ENCODE measurements at places on chromosomes 6 and 20.
A peak's percentile ranks its signal among the peaks of the same experiment; 100 is the strongest.

DNA sequence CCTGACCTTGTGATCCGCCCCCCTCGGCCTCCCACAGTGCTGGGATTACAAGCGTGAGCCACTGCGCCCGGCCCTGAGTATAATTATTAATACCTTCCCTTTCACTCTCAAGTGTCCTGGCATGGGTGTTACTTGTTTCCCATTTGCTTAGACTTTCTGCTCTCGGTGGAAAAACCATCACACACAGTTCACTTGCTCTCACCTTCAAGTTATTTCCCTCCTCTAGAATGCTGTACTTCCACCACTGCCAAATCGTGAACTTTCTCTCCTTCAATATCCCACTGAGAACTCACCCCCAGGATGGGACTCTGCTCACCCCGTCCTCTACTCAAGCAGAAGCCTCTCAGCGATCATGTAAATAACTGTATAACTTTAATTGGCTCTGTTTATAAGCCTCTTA lies 4.6 kb upstream of the HIVEP1 start:
- DNase-seq, result no peak

- no peak for DNase-seq
Measured at GRCh38 chr20:44234566-44235317, 12.4 kb upstream of the GDAP1L1 start.

DNA sequence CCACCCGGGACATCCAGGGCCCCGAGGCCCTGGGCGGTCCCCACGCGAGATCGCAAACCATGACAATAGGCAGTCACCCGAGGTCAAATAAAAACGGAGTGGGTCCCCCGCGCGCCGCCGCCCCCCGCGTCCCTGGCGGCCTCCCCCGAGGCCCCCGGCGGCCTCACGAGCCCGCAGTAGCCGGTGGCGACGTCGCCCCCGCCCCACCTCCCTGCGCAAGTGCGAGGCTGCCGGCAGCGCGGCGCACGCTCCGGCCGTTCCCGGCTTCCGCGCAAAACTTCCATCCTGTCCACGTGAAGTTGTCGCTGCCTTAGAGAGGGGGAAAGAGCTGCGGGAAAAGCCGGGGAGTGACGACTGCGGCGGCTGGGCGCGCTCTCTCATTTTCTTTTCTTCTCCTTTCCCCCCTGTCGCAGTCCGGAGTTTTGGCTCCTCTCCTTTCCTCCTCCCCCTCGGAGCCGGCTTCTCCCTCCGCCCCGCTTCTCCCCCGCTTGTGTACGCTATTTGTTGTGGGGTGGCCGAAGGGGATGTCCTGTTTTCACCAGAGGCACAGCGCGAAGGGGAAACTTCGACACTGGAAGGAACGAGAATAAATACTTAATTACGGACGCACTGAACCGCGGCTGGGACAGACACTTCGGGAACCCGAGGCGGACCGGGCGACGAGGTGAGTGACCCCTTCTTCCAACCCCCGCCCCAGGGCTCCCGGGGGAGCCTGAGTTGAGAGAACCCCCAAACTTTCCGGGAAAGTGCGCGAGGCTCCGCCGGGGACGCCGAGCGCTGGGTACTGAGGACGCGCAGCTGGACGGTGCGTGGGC lies at the start of gene EYA4:
Gene EYA4, plus strand, starts transcription at position 272 of the 815 bp plus-strand sequence. CDS start 33,424 bp downstream, outside the sequence.
- DNase-seq, result no peak

GRCh38 chr6:71724456-71725125 lies 161.8 kb upstream of the RIMS1 start:
- no peak for DNase-seq

DNA sequence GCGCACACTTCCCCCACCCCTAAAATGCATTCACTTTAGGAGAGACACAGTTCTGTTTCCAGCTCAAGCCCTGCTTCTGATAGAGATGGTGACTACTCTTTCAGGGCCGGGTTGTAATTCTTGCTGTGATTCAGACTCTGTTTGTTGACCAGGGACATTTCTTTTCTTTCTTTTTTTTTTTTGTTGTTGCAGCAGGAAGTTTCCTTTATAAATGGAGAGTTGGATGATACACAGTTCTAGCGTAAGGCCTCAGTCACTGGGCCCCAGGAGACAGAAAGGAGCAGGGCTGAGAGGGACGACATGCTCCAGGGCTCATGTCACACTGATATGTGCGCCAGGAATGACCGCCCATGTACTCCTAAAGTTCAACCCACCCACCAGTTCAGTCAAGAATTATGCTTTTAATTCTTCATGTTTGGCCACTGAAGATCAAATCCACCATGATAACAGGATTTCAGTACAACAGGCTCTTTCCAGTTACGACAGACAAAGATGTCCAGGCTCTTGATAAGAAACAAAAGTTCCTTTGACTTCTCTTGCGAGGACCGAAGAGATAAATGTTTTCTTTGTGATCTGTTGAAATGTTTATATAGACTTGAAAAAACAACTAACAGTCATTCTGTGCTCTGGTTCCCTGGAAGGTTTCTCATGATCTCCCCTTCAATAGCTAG lies 142.5 kb downstream of the CD164 start:
- DNase-seq, result no peak

DNA sequence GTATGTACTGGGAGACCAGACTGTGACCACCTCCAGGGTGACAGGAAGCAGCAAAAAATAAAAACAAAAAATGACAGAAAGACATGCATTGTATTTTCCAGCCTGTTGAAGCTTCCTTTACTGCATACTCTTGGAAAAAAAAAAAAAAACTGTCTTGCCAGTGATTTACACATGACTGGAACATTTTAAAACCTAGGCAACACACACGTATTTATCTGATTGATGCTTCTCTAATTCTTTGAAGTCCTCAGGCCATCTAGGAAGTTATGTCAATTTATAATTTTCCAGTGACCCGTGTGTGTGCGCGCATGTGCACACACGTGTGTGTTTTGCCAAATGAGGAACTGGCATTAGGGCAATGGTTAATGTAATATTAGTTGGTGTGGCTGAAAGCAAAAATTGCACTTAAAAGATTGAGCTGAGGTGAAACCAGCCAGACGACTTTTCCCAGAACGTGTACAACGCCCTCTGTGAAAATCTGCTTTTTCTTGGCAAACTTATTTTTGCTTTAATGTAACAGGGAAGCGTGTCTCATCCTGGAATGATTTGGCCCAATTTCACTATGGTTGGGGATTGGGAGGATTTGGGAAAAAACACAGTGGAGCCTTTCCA lies 315.2 kb downstream of the TFAP2A start:
- DNase-seq, result no peak

DNA sequence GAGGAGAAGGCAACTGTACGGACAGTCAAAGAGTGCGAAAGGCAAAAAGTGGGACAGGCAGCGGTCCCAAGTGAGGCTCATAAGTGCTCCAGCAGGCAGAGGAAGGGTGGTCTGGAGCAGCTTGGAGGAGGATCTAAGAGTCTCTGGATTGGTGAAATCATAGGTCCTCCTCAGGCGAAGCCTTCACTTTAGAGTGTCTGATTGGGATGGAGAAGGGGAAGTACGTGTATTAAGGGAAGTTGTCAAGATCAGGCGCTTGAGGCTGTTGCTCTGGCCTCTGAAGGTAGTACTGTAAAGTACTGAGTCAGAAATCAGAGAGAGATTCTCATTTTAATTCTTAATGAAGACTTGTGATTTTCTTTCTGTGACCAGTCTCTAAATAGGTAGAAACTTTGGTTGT lies 185.6 kb downstream of the KIF16B start:
- DNase-seq, result no peak

GRCh38 chr6:134951494-134952263 lies 1.8 kb upstream of the ALDH8A1 start:
- DNase-seq, result no peak

DNA sequence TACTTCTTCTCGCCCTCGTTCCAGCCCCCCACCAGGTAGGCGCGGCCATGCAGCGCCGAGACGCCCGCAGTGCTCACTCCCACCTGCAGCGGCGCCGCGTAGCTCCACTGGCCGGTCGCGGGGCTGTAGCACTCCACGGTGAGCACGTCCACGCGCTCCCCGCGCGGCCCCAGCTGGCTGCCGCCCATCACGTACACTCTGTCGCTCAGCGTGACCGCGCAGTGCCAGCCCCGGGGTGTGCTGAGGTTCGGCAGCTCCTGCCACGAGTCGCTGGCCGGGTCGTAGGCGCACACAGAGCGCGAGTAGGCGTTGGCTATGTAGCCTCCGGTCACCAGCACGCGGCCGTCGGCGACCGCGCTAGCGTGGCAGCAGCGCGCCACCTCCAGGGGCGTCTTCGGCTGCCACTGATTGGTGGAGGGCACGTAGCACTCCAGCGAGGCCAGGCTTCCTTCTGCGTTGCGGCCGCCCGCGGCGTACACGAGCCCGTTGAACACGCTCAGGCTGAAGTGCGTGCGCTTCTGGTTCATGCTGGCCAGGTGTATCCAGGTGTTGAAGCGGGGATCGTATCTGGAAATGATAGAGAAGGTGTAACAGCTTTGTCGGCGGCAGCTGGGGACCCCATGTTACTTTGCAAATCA lies 13.7 kb downstream of the KLHL31 start:
- DNase-seq, result no peak

DNA sequence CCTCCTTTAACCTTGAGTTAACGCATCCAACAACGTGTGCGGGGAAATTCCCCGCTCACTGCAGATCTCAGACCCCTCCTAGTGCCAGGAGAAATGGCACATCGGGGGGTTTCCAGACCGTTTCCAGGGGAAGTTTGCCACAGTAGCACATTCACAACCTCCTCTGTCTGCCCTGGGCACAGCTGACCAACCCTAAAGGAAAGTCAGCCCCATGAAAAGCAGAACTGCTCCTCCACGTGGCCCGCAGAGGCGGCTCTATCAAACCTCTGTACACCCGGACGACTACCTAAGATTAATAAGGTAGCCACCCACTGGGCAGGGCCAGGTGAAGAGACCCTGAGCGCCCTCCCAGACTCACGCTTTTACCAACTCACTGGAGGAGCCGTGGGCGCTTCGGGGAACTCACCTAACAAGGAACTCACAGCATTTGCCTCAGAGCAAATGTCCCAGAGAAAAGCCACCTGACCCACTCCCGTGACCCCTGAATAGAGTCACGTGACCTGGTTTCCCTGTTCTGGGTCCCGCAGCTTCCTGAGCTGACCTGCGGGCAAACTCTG lies 93.1 kb downstream of the PRND start:
- no peak for DNase-seq

DNA sequence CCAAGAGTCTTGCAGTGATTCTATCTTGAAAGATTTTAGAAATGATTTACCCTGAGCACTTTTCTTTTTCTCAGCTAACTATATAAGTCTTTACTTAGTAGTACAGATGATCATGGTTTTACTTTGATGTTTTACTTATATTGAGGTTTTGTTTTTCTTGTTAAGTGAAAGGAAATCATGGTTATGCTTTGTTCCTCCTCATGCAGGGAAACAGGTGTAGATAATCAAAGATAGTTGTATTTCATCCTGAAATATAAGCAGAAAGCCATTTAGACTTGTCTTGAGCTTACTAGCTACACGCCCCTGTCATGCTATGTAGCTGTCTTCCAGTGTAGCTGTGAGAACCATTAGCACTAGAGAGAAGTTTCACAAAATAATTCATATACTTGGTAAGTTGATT lies 113.9 kb downstream of the HIVEP1 start:
- no peak for DNase-seq

GRCh38 chr20:19723813-19724430 lies 34.1 kb upstream of the RIN2 start:
- no peak for DNase-seq

GRCh38 chr20:9218531-9218961 lies 149.7 kb downstream of the PLCB4 start:
- DNase-seq, result no peak

DNA sequence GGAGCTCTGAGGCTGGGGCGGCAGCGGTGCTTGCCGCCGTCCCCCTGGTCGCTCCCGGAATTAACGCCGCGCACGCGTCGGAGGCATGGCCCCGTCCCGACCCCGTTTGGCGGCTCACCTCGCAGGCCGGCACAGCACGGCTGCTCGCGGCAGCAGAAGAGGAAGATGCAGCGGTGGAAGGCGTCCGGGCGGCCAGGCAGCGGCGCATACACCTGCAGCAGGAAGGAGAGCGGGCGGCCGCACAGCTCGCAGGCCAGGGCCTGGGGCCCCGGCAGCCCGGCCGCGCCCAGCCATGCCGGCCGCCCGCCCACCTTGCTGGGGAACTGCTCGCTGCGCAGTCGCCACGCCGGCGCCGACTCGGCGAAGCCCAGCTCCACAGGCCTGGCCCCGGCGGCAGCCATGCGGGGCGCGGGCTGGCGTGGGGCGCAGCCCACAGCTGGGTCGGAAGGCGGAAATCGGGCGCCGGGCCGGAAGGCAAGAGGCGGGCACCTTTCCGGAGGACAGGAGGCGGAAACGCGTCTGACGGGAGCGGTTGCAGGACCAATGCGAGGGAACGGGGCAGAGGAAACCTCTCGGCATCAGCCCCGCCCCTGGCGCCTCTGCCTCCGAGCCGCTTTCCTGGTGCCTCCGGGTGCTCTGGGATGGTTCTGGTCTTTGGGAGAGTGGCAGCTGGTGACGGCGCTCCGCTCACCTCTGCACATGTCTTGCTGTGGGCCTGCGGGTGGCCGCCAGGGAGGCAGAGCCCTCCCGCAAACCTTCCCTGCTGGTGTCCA lies at the start of gene PDCD2:
Gene PDCD2, minus strand, starts transcription at position 457 of the 773 bp plus-strand sequence. Its CDS starts 56 bp downstream, at position 401.
- DNase-seq, result peak; percentile 34

- DNase-seq, result no peak
Measured at GRCh38 chr6:169534039-169534421, 167.8 kb downstream of the WDR27 start.

DNA sequence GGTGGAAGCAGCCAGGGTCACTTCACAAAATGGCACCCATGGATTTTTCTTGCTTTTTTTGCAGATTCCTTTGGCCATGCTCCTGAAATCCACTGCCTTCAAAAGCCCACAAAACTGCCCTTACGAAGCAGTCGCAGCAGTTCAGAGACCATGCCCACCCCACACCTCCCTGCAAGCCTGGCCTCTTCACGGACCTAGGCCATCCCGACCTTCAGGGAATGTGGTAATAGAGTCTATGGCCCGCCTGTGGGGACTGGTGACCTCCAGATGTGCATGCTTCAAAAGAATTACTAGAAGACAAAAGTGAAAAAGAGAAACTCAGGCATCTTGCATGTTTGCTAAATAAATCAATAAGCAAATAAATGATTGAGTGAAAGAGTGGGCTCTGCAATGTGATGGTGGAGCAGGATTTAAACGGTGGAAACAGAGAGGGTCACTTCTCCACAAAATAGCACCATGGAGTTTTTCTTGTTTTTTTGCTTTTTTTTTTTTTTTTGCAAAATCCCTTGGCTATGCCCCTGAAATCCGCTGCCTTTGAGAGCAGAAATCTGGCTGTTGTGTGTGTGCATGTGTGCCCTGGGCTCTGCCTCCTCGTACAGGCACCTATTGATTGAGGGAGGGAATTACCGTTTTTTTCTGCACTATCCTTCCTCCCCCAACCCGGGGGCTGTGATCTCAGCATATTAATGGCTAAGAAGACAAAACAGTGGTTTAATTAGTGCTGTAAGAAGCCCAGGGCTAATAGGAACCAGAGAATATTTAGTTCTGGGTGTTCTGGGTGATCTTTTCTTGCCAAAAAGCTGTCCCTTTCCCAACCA lies 107.4 kb downstream of the PXDC1 start:
- DNase-seq, result no peak

- no peak for DNase-seq
Measured at GRCh38 chr6:45640081-45640491, 262.4 kb upstream of the SUPT3H start.
